Kidney (tissue), 22 donors: ENCODE measurements at places on chromosomes 4 and X.
A peak's percentile ranks its signal among the peaks of the same experiment; 100 is the strongest.

GRCh38 chrX:39157796-39158195 is 356.5 kb downstream of the MID1IP1 start:
- no peak for DNase-seq

- no peak for DNase-seq
These were observed 9.5 kb upstream of the TLR8 start for GRCh38 chrX:12896935-12897334.

- peak; percentile 6 for DNase-seq
These were observed 134.7 kb downstream of the F11 start for GRCh38 chr4:186400676-186401075.

DNA sequence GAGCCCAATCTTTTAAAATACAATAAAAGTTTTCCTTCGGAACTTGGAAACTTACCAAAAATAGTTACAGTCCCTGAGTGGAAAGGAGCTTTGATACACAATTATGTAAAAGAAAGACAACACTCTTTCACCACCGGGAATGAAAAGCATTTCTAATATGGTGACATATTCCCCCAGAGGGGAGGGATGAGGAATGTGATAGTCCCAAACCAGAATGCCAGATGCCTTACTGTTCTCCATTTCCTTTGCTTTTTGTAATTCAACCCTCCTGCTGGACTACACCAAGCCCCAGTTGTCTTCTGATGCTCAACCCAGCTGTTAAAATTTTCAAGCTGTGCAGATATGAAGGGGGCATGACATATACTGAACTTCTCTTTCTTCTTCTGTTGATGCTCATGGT is 4.1 kb downstream of the PRIMPOL start:
- no peak for DNase-seq

- no peak for DNase-seq
These were observed 272.2 kb upstream of the CASK start for GRCh38 chrX:42195506-42195905.

DNA sequence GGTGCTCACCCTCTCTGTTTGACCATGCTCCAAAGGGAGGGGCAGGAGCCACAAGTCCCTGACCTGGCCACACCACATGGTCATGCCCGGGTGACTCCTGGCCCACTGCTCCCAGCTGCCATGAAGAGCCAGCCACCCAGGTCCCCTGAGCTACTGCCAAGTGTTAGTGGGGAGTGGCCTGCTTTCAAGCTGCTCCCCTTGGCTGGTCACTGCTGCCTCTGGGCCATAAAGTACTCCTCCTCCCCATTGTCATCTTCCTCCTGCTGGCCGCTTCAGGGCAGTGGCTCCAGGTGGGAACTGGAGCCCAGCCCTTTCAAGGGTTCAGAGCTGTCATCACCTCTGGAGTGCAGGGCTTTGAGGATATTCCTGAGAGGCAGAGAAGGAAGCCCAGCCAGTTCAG is 27.3 kb upstream of the RBBP7 start:
- no peak for DNase-seq

GRCh38 chr4:107835406-107835805 is 10.7 kb downstream of the SGMS2 start:
- DNase-seq, result no peak

DNA sequence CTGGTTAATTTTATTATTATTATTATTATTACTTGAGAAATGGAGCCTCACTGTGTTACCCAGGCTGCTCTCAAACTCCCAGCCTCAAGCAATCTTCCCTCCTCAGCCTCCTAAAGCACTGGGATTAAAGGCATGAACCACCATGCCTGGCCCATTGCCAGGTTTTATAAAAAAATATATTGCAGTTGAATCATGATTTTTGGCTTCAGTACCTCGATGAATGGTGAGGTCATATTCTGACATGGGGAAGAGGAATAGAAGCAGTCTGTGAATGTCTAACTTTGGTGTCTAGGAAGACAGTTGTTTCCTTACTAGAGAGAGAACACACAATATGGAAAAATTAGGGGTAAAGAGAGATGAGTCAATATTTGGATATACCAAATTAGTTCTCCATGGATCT is 32.0 kb downstream of the CCSER1 start:
- DNase-seq, result no peak

DNA sequence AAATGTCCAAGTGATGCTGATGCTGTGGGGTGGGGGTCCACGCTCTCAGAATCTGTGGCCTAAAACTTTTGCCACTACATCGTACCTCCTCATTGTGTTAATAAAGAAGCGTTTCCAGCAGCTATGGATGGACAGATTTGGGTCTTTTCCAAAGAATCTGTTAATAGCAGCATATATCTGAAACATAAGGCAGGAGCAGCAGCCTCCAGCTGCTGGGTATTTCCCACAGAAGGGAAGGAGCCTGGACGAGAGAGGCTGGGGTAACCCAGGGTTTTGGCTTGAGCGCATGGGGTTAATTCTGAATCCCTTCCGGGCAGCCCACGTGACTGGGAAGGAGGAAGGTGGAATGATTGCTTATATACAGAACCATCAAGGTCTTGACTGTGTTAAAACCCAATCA is 332.4 kb downstream of the BCOR start:
- no peak for DNase-seq

GRCh38 chr4:176357359-176358082 is 37.8 kb downstream of the SPCS3 start:
- peak; percentile 39 for DNase-seq

- DNase-seq, result no peak
These were observed 26.3 kb downstream of the CXCL2 start for GRCh38 chr4:74072739-74073138.

DNA sequence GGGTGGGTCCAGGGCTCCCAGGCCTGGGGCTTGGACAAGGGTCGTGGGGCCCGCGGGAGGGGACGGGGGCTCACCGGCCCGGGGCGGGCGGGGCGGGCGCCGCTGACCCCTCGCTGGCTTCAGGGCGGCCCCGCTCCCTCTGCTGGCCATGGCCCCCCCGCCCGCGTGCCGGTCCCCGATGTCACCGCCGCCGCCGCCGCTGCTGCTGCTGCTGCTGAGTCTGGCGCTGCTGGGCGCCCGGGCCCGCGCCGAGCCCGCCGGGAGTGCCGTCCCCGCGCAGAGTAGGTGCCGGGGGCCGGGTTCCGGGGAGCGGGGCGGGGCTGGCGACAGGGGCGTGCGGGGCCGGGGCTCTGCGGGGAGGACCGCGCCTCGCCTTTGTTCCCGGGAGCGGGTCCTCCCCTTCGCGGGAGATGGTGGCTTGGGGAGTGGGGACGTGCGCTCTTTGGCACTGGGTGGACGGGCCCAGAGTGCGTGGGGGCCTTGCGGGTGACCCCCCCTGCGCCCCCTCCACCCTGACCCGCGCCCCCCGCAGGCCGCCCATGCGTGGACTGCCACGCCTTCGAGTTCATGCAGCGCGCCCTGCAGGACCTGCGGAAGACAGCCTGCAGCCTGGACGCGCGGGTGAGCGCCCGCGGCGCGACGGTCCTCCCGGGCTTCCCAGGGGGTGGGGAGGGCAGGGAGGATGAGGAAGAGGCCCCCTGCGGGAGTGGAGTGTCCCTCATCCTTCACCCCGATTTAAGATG is 16.8 kb upstream of the NAT8L start:
- DNase-seq, result peak; percentile 78

- peak; percentile 74 for DNase-seq
These were observed 52.3 kb upstream of the PDLIM3 start for GRCh38 chr4:185587427-185588161.

GRCh38 chr4:95534032-95534431 is 14.7 kb downstream of the UNC5C start:
- no peak for DNase-seq

DNA sequence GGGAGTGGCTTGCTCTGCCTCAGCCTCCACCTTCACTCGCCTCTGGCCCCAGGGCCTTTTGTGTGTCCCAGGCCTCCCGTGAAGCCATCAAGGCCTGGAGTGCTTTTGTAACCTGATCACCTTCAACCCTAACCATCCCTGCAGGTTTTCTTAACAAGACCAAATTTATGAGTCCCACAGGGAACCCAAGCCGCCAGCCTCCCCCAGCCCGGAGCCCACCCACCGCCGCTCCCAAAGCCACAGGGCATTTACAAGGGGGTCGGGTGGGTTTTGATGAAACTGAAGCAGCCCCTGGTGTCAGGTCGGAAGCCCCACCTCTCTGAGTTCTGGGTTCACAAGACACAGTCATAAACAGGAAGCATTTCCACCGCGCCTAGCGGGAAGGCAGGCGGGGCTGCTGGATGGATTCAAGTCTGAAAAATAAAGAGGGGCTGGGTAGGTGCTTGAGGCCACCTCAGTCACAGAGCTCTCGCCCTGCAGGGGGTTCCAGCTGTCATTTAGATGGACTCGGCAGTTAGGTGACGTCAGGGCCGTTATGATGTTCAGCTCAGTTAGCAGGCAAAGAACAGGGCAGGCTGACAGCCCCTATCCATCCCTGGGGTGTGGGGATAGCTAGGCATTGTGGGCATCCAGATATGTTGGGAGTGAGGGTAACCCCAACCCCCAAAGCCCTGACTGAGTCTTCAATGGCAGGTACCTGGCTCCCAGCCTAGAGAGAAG is 128.5 kb downstream of the BCOR start:
- DNase-seq, result peak; percentile 71

GRCh38 chr4:153809916-153810810 is 21.3 kb upstream of the SFRP2 start:
- DNase-seq, result no peak

GRCh38 chr4:81030061-81030980 is at the start of gene BMP3:
Gene BMP3, plus strand, starts transcription at chr4:81030708. Its CDS starts 577 bp downstream, at chr4:81031285.
- DNase-seq, result peak; percentile 70

- DNase-seq, result no peak
These were observed 73.4 kb downstream of the CNOT6L start for GRCh38 chr4:77745792-77746191.

DNA sequence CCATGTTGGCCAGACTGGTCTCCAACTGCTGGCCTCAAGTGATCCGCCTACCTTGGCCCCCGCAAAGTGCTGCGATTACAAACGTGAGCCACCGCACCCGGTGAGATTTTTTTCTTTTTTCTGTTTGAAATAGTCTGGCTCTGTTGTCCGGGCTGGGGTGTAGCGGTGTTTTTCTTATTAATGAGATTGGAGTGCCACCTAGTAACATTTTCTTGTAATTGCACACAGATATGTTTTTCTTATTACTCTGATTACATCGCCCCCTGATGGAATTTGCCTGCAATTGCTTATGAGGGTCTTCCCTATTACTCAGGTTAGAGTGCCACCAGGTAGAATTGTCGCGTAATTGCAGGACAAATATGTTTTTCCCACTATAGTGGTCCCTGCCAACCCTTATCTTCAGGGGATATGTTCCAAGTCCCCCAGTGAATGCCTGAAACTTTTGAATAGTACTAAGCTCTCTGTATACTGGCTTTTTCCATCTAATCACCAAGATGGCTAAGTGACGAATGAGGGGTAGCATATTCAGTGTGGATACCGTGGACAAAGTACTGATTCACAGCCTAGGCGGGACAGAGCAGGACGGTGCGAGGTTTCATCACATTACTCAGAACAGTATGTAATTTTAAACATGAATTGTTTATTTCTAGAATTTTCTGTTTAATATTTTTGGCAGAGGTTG is 8.6 kb upstream of the PDHA1 start:
- DNase-seq, result no peak

GRCh38 chrX:2696698-2697215 is 5.7 kb downstream of the CD99 start:
- DNase-seq, result no peak

DNA sequence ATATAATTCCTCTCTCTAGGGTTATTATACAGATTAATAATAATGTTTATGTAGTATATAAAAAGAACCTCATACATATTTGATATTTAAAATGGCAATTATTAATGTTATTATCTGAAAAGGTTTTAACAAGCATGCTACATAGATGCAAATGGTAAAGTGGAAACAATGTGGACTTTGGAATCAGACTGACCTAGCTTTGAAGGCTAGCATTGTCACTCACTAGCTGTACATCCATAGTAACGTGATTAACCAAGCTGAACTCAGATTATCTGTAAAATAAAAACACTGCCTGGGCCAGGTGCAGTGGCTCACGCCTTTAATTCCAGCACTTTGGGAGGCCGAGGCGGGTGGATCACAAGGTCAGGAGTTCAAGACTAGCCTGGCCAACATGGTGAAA is 233.7 kb upstream of the SPRY1 start:
- no peak for DNase-seq

GRCh38 chr4:30610361-30610760 is 109.8 kb upstream of the PCDH7 start:
- no peak for DNase-seq

- DNase-seq, result no peak
These were observed 425 bp downstream of the NAA11 start for GRCh38 chr4:79325436-79325835.

DNA sequence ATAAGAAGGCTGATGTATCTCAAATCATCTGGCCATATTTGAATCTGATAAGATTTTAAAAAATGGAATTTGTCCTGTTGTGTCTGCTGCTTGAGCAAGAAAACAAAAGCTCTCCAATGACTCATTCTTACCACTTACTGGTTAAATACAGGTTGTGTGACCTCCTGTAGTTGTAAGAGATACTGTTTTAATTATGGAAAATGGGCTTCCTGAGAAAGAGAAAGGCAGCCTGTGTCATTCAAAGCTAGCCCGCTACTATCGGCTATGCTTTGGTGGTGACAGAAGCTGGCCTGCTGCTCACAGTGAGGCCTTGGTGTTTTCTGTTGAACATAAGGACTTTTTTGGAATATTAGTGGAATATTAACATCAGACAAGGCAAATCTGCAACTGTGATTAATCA is 1722.1 kb upstream of the PCDH10 start:
- DNase-seq, result no peak

GRCh38 chr4:87911252-87911774 is 64.2 kb upstream of the SPP1 start:
- no peak for DNase-seq

DNA sequence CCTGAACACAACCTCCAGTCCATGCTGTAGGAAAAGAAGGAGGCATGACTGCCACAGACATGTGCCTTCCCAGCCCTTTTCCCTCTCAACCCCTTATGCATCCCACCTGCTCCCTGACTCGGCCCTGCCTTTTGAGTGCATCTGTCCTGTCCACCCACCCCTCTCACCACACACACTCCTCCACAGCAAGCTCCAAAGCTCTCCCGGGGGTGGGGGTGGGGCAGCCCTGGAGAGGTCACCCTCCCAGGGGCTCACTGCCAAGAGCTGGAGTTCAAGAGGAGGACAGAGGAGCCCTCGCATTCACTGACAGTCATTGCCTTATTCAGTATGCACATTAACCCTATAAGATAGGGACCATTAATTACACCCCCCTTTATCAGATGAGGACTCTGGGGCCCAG is 46.6 kb upstream of the MAMLD1 start:
- peak; percentile 10 for DNase-seq

- DNase-seq, result no peak
These were observed 78.4 kb upstream of the RBPJ start for GRCh38 chr4:26242451-26242850.

DNA sequence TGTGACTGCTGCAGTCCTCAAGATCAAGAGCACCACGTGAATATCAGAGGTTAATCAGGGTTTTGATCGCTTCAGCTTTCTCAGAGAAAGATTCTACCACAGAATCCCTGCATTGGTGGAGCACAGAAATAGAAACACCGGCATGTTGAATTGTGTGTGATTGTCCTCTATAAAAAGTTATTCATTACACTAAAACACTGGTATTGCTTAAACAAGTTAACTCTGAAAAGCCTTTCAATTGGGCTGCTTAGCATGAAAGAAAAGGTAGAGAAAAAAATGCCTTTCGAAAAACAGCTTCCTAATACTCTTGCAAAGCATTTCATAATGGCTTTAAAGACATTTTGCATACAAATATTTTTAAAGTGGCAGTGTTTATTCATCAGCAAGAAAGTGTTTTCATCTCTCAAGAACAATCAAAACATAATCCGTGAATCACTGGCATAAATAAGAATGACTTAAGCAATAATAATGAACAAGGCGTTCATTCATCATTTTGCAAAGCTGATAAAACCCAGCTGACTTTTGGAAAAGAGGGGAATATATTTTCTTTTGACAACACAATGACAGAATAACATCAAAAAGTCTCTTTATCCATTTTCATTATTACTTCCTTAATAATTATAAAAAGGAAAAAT is 61.1 kb downstream of the HELT start:
- peak; percentile 12 for DNase-seq
